ENCODE measurements at places on chromosomes 7 and 10.

DNA sequence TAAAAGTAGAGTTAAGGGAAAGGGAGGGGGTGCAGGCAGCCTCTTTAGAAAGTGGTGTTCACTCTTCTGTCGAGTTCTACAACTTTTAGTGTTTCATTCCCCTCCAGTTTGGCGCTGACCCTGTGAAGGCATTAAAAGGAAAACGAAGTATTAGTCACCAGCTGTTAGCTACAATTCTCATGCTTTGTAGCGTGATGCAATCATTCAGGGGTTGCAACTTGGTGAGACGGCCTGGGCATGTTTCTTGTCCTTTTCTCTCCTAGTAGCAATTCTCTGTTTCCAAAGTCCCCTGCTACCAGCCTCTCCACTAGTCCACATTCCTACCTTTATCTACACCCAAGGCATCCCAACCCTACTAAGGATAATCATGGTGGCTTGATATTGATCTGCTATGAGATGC is 33.7 kb upstream of the DGKI start:
- no peak for DNase-seq

GRCh38 chr7:54802841-54803240 is 43.8 kb upstream of the SEC61G start:
- DNase-seq, result no peak

GRCh38 chr7:55140221-55140940 is 121.6 kb downstream of the EGFR start:
- no peak for DNase-seq

DNA sequence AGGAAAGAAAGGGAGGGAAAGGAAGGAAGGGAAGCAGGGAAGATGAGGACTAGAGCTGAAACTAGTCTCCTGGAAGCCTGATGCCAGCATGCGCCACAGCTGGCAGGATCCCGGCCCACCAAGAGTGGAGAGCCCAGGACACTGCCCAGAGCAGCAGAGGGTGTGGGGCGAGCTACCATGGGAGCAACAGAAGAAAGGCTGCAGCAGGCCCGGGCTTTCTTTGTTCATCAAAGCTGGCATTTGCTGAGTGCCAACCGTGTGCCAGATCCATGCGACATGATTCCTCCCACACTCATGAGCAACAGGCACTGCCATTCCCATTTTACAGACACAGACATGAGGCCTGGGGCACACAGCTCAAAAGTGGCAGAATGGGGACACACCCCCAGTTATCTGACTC is 68.9 kb downstream of the FAM53B start:
- DNase-seq, result no peak

GRCh38 chr10:23516530-23516929 is 77.7 kb downstream of the OTUD1 start:
- DNase-seq, result no peak

DNA sequence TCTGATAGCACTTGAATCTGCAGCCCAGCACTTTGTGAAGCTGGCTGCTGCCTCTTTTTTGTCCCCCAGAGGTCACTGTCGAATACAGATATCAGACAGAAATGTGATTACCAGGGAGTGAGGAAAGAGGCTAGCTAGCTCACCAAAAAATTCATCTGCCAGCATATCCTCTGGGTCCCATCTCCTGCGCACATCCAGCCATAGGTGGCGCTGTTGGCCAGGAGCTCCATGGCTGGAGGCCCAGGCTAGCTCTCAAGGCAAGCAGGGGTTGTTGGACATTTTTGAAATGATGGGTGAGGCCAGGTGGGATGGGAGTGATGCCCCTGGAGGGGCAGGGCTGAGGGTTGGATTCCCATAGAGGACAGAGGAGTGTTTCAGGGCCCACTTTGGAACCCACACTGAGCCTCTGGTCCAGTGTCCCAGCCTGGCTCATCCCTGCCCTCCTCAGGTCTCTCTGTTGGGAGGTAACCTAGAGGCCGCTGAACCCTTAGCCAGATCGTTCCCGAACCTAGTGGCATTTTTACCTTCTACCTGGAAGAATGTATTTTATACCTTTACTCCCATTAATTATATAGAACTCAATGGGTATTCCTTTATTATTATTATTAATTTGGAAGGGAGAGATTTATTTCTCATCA is 14.8 kb downstream of the DPCD start:
- peak; percentile 16 for DNase-seq

- DNase-seq, result no peak
Observed at GRCh38 chr7:33926535-33926934, 21.2 kb downstream of the BMPER start.

- no peak for DNase-seq
Observed at GRCh38 chr7:26500749-26501352, 209.2 kb downstream of the SNX10 start.

GRCh38 chr10:30728766-30729165 is 99.2 kb upstream of the LYZL2 start:
- DNase-seq, result no peak

DNA sequence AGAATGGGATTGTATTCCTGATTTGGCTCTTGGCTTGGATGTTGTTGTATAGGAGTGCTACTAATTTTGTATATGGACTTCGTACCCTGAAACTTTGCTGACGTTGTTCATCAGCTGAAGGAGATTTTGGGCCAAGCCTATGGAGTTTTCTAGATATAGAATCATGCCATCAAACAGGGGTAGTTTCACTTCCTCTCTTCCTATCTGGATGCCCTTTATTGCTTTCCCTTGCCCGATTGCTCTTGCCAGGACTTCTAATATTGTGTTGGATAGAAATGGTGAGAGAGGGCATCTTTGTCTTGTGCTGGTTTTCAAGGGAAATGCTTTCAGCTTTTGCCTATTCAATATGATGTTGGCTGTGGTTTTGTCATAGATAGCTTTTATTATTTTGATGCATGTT is 92.3 kb downstream of the CCDC7 start:
- DNase-seq, result no peak

DNA sequence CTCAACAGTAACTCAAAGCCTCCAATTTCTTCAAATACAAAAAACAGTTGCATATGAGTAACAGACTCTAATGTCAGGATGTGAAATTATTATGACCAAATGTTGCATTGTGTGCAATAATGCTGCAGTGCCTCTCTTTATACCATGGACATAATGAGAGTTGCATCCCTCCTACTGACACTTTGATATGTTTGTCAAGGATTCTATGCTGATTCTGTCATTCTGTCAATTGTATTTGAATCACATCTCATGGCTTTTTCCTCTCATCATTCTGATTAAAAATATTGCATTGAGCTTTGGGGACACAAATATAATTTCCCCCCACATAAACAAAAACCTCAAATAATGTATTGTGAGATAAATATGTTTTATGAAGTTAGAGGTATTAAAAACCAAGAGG is 84.6 kb upstream of the SGCE start:
- no peak for DNase-seq

DNA sequence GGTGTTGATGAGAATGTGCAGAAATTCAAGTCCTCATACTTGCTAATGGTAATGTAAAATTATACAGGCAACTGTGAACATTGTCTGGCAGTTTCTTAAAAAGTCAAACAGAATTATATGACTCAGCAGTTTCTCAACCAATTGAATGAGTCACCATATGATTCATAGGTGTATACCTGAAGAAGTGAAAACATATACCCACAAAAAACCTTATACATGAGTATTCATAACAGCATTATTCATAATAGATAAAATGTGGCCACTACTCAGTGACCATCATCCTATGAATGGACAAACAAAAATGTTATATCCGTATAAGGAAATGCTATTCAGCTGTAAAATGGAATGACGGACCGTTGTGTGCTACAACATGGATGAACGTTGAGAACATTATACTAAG is 253.5 kb downstream of the MALRD1 start:
- DNase-seq, result no peak

GRCh38 chr10:43136995-43137716 is 1.1 kb upstream of the CSGALNACT2 start:
- no peak for DNase-seq

GRCh38 chr10:110268442-110268841 is 36.3 kb downstream of the SMNDC1 start:
- no peak for DNase-seq

- no peak for DNase-seq
Observed at GRCh38 chr10:75253281-75254220, 17.8 kb upstream of the COMTD1 start.

DNA sequence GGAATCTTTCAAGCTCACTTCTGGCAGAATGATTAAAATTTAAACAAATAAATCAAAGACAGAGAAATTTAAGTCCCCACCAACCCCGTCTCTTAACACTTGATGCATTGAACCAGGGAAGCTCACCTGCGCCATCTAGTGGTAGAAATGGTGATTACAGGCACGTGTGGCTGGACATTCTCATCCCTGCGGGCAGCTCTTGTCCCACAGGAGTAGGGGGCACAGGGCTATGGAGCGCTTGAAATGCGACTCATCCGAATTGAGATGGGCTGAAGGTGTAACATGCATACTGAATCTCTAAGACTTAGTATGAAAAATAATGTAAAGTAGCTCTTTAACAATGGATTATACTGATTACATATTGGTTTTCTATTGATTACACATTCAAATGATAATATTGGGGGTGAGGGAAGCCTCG is 24.8 kb upstream of the SLIT1 start:
- peak; percentile 23 for DNase-seq

- DNase-seq, result no peak
Observed at GRCh38 chr7:98223898-98224700, 12.9 kb downstream of the BHLHA15 start.

DNA sequence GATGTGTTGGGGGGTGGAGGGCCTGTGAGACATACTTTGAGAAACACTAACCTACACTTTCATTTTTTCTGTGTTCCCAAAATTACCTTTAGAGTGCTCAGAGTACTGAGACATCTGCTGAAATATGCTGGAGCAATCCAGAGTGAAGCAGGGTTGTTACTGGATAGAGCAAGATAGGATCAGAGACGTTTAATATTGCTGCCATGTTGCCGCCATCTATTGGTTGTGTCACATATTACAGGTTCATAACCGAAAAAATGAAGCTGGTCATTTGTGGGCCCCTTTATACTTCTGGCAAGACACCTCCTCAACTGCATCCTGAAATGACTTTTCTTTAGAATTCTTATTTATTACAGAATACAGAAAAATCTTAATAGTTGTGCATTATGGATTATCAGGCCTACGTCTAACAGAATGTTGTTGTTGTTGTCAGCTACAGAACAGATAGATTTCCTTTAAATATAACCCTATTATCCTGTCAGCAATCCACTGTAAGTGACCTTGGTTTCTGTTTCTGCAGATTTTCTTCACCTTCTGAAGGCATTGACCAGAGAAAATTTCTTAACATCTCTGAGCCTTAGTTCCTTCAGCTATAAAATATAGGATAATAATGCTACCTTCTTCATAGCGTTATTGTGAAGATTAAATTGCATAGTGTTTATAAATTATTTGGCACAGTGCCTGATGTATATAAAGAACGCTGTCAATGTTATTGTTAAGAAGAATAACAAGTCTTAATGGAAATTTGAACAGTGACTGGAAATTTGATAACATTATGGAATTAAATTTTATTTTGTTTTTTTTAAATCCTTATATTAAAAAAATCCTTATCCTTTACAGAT is 16.2 kb upstream of the DLD start:
- no peak for DNase-seq

DNA sequence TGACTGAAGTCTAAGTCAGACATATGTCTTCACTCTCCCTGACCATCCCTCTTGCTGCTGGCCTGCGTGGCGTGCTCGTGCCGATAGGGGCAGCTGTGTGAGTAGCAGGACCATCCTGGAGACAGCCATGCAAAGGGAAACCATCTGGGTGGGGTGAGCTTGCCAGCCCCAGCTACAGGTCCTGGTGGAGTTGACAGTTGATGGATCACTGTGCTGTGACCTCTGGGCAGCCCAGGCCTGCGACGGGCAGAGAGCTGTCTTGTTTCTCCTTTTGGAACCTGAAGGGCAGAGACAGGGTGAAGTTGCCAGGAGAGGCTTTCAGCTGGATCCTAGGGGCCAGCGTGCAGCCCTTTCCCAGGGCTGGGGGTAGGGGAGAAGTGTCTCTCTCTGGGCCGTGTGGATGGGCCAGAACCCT is 44.7 kb downstream of the GRK5 start:
- no peak for DNase-seq

GRCh38 chr10:77545585-77545984 is 92.0 kb downstream of the KCNMA1 start:
- DNase-seq, result no peak

GRCh38 chr7:23767514-23767913 is 57.5 kb downstream of the STK31 start:
- no peak for DNase-seq

DNA sequence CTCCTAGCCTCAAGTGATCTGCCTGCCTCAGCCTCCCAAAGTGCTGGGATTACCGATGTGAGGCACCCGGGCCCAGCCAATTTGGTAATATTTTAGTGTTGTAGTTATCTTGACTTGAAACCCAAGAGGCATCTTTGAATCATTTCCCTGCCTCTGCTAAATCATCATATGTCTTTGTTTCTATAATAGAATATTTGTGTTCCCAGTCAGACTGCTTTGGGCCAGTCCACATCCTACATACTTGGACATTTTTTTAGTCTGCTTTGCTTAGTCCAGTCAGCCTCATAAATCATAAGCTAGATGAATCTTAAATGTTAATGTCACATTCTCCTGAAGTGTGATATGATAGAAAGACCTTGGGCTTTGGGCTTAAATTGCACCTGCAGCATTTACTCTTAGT is 5.9 kb downstream of the STAM start:
- no peak for DNase-seq

DNA sequence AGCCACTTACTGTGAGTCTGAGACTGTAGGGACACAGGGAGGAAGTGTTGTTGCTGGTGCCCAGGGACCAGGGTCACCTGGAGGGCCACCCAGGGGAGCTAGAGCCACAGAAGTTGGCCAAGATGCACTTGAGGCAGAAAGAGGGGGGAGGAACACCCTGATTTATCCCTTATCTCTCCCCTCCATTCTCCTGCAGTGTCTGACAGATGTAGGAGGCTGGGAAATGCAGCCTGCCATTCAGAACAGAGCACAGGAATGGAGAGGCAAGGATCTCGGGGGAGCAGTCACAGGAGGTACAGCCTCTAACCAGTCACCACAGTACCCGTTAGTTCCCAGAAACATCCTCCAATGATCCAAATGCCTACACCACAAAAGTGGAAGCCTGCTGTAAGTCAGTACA is 118.4 kb upstream of the SLC26A5 start:
- no peak for DNase-seq

DNA sequence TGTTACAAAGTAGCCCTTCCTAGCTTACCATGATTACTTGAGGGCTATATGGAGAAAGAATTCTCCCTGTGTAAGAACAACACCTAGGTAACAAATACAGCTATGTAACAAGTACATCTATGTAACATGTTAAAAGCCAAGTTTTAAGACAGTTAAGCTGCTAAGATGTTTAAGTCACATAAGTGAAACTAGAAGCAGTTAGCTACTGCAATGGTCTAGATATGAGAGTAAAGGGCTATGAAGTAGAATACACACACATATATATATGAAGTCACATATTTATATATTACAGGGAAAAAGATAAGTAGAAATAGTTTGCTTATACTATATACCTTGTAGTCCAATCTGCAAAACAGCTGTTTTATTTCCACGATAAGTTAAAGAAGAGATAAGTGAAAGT is 14.4 kb downstream of the POT1 start:
- no peak for DNase-seq

GRCh38 chr10:100866010-100866409 is 46.8 kb upstream of the SLF2 start:
- DNase-seq, result no peak

Measured in stimulated activated CD8-positive, alpha-beta memory T cell treated with anti-CD3 and anti-CD28 coated beads, Interleukin-4, amount 100 ng/mL, for 4 hours (primary cell).